ENCODE measurements at places on chromosomes 6 and 20.

- DNase-seq: no peak
Measured at GRCh38 chr6:10271982-10272381, 142.9 kb downstream of the TFAP2A start.

DNA sequence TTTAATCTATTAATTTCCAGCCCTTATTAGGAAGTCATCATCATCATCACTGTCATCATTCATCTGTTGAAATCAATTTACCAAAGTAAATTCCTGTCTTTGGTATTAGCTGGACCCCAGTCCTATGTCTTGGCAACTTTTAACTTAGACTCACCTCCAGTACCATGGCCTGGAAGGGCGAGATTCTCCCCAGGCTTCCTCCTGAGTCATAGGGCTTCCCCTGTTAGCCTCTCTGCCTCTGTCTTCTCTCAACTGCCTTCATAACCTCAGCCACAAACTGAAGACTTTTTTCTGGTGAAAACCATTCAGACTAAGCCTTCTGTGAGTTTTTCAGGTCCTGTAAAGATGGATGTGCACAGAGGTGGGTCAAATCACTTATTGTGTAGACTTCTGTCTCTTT, 95.0 kb downstream of the NKAIN2 start:
- no peak for DNase-seq

- DNase-seq: peak; percentile 30
Measured at GRCh38 chr6:139262519-139263300, 29.1 kb downstream of the TXLNB start.

- no peak for DNase-seq
Measured at GRCh38 chr6:71385111-71385822, 96.7 kb downstream of the OGFRL1 start.

DNA sequence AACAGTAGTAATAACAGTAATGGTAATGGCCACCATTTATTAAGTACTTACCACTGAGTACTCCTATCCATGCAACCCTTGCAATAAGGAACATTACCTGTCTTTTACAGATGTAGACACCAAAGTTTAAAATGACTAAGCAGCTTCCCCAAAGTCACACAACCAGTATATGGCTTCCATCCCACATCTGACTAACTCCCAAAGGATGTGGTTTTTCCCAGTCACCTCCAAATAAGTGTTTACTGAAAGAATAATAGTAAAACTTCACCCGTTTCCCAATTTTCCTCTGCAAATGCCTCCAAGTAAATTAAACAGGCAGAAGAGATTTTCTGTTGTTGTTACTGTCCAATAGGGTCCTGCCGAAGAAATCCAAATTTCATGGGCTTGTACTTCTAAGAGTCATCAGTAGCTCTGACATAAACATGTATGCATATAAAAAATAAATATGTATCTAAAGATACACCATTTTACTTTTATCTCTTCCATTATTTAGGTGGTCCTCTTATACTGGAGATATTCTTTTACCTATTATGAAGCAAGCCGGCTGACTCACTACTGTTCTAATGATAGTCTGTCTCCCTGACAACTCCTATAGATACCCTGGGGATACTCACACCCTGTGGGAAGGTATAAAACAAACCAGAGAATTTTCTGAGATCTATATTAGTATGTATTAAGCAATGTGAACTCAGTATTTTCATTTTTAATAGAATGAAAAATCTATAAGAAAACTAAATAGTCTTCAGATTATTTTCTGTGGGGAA, 77.9 kb upstream of the ID4 start:
- DNase-seq: peak; percentile 90

GRCh38 chr6:24513602-24514001, 18.8 kb downstream of the ALDH5A1 start:
- DNase-seq: no peak

GRCh38 chr6:63795006-63795405, 159.4 kb downstream of the PHF3 start:
- peak; percentile 35 for DNase-seq

DNA sequence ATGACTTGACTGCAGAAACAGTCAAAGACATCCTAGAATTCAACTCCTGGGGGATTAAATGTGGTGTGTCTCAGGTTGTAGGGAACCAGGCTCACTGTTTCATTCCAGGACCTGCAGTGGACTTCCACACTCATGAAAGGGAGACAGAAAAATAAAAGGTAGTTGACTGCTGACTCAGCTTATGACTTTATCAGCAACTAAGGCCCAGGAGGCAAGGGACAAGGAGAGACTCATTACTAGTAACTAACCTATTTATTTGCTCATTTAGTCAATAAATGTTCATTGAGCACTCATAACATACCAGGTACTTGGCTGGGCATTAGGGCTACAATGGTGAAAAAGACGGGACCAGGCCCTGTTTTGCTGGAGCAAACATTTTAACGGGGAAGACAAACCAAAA, 2.9 kb downstream of the ZSCAN31 start:
- DNase-seq: no peak

DNA sequence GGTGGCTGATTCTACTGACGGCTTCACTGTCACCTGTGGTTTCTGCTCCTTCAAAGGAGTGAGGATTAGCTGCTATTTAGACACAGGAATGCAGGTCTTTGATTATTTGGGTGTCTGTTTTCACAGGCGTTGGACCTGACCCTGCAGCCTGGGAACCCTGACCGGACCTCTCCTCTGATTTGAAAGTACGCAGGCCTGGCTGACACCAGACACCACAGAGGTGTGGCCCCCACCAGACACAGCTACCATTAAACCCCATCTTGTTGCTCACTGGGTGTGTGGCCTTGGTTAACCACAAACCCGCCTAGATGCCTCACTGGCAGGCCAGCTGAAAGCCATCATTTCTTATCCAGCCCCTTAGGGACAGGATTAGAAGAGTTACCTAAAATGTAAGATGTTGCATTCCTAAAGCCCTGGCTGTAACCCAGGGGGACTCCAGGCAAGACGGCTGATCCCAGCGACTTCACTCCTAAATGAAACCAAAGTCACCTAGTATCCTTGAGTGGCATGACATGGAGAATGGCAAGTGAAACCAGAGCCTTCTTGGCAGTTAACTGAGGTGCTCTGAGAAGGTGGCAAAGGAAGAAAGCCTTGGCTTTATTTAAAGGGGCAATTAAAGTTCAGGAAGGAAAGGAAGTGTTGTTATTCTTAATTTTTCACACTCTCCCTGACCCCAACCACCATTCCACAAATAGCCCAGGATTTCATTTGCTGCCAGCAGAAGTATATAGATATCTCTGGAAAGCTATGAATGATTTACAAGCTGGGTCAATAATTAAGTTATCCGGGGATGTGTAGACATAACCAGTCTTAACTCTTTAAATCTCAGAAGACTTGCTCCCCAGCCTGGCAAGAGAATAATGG, 169.9 kb downstream of the QRSL1 start:
- DNase-seq: peak; percentile 19

DNA sequence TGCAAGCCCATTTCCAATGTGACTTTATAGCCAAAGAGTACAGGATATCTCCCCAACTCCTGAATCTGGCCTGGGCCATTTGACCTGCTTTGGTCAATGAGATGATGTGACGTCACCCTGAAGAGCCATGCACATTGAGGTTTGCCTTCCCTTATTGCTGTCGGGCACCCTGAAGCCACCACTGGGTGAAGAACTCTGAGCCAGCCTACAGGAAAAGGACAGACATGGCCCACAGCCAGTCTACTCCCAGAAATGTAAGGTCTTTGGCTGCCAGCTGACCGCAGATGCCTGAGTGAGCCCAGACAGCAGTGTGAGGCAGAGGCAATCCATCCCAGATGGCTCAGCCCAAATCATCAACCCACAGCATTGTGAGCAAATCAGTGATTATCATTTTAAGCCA, 3.7 kb upstream of the SYNDIG1 start:
- DNase-seq: peak; percentile 82

DNA sequence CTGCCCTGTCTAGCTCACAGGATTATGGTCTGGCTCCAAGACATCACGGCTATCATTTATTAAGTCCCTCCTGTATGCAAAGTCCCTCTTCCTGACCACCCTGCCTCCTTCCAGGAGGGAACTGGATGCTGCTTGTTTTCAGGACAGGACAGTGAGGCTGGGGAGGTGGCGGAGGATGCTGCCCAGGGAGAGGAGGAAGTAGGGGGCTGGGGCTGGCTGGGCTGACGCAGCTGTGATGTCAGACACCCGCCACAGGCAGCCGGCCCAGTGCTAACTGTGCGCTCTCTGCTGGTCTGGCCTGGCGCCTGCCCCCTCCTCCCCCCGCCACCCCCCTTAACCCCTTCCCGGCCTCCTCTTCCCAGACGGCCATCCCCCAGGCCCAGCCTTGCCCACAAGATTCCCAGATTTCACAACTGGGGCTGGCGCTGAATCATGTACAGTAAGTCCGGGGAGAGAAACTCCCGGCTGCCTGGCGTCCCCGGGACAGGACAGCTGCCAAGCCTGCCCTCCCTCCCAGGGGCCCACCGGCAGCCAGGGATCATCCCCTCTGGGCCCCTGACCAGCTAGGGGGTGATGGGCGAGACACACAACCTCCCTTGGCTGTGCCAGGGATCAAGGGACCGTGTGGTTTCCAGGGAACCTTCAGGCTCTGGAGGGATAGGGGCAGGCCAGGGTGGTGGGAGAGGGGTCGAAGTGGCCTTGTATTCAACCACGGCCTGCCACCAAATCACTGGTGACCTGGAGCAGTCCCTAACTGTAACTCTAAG, 118.1 kb downstream of the CEBPB start:
- peak; percentile 97 for DNase-seq

GRCh38 chr6:20841806-20842205, 307.5 kb downstream of the CDKAL1 start:
- no peak for DNase-seq

DNA sequence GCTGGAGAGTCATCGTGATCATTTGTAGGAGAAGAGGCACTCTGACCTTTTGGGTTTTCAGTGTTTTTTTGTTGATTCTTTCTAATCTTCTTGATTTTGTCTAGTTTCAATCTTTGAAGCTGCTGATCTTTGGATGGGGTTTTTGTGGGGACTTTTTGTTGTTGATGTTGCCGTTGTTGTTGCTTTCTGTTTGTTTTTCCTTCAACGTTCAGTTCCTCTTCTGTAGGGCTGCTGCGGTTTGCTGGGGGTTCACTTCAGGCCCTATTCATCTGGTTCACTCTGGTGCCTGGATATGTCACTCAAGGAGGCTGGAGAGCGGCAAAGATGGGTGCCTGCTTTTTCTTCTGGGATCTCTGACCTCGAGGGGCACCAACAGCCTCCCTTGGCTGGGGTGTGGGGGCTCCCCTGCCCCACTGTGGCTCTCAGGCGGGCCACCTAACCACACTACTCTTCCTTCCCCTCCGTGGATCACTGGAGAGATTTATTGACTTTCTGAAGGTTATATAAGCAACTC, 21.5 kb upstream of the TMEM244 start:
- DNase-seq: no peak

GRCh38 chr6:155493026-155493693, 37.5 kb upstream of the NOX3 start:
- DNase-seq: no peak

GRCh38 chr6:157699777-157700636, 123.0 kb upstream of the SNX9 start:
- DNase-seq: no peak

GRCh38 chr20:43068482-43068881, 121.2 kb downstream of the PTPRT start:
- DNase-seq: no peak

DNA sequence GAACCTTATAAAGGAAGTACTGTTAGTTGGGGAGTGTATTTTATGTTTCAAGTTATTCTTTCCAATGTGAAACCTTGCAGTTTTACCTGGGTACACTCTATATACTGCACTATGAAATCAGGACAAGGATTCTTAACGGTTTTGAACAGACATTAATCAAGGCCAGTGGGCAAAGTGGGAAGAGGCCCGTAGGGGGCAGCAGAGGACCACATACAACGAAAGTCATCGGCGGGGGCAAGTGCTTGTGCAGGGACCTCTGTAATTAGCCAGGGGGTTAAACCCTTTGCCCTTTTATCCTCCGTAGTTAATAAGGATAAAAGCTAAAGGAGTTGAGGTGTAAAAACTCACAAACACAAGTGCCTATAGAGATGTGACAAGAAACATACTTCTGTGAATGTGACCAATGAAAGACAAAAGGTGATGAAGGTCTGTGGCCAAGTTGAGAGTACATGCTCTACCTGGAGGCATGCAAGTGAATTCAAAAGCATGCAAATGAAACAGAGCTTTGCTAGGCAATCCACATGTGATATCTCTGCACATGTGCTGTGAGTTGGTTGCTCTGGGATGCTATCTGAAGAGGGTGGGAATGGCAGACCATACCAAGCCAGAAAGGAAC, 392.7 kb upstream of the MAN1A1 start:
- peak; percentile 70 for DNase-seq

- no peak for DNase-seq
Measured at GRCh38 chr20:21618759-21619416, 86.6 kb upstream of the PAX1 start.

DNA sequence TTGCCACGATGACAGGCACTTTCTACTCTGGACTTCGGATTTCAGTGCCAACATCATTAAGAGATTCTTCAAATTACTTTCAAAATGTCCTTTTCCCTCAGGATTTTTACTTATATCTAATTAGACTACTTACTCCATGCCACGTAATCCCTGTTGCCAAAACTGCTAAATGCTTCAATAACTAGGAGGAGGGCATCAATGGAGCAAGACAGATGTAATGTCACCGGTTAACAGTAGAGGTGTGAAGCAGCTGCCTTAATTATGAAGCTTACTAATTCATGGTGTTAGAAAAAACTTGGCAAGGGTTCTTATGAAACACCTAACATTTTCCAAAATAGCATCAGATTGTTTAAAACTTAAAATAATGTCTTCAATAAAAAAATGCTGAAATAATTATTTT, 111.2 kb upstream of the SIM1 start:
- DNase-seq: no peak

DNA sequence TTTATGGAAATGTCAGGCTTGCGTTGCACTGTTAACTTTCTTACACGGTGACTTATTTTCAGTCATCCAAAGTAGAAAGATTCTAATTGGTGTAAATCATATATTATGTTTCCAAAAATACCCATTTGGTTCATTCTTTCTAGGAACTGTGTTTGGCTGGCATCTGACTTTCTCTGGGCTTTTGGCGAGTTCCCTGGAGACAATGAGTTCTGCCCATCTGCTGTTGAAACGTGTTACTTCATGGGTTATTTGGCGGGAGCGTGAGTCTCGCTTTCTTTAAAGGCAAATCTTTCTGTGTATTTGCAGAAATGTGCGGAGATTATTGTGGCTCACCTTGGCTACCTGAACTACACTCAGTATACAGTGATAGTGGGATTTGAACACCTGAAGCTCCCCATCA, 29.5 kb downstream of the TMEM181 start:
- DNase-seq: no peak

- DNase-seq: peak; percentile 56
Measured at GRCh38 chr6:56259234-56260077, 12.1 kb upstream of the COL21A1 start.

DNA sequence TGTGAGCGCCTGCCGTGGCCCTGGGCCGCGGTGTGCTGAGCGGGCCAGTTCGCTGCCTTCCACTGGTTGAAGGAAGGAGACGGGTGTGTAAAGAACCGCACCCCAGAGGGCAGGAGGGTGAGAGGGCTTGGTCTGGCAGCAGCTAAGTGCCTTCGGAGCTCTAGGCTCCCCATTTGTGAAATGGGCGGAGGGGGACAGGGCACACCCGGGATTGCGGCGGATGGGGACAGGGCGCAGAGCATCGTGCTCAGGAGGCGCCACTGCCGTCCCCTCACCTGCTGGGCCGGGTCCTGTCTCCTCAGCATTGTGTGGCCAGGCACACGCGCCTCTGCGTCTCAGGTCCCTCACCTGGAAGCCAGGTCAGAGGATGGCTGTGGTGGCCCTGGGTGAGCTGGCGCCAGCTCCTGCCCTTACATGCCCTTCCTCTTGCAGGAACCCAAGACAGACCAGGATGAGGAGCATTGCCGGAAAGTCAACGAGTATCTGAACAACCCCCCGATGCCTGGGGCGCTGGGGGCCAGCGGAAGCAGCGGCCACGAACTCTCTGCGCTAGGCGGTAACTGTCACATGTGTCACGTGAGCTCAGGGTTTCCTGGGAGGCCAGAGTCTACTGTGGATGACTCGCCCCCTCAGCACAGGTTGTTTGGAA, 3.1 kb downstream of the ADRM1 start:
- DNase-seq: no peak
